ENCODE measurements at places on chromosomes 6 and 20. TPM values are rescaled to one million over a fixed set of nuclear protein-coding genes. Genes with fewer than 3 reads are reported as not detected.

GRCh38 chr6:144331491-144331969 is 46.4 kb downstream of the UTRN start:
- H3K36me3 ChIP-seq: no peaks in the 10 kb centered on the region
- H3K27me3 ChIP-seq: no peaks in the 10 kb centered on the region
- no peak for DNase-seq
- no peak overlapping the region for H3K27ac ChIP-seq
- no peak overlapping the region for H3K4me3 ChIP-seq

DNA sequence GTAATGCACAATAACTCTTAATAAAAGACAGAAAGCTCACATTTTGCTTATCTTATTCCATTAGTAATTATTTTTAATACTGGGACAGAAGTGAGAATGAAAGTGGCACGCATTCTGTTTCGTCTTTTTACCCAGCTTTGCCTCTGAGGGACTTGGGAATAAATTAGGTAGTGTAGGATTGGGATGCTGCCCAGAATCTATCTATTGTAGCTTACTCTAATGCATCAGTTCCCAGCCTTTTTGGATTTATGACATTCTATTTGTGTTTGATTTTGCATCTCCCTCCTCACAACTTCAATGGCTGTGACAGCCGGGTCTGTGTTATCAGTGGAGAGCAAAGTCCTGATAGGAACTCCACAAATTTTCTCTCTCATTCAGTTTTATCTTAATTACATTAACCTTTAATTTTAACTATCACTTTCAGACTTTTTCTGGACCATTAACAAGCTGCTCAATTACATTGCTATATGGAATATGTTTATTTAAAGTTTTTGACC is 62.9 kb upstream of the TULP4 start:
- no peak overlapping the region for H3K4me3 ChIP-seq
- no peaks in the 10 kb centered on the region for H3K27me3 ChIP-seq
- DNase-seq: no peak
- no peaks in the 10 kb centered on the region for H3K36me3 ChIP-seq

Gene KCNS1
- 0.09 TPM for total RNA-seq

DNA sequence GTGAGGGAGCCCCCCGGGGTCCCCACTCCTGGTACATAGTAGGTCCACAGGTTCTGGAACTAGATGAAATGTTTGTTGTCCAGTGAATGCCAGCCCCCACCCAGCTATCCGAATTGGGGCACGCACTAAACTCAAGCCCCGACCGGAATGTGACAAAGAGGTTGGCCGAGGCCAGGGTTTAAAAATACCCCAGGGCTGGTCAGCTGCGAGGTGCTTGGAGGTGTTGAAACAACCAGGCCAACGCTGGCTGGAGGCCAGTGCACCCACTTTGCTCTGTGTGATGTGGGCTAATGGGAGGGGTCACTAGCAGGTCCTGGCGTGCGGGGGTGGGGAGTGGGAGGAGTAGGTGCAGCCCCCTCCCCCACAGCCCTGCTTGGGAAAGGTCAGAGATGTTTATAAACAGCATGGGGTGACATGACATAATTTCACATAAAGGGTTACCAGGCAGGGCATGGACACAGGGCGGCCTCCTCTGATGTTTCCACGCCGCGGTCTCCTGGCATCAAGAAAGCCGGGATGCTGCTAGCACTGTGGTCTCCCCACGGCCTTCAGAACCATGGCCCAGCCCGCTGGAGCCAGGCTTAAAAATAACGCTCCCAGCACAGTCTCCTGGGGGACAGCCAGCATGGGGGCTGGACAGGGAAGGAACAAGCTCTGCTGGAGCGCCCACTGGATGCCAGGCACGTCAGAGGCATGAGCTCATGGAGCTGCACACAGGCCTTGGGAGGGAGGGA is 111.2 kb upstream of the PTPN1 start:
- H3K4me3 ChIP-seq: no peak overlapping the region
- no peak overlapping the region for H3K27ac ChIP-seq
- H3K36me3 ChIP-seq: no peaks in the 10 kb centered on the region

All from T-cell (primary cell).